Articular chondrocyte of knee joint (primary cell): ENCODE measurements at places on chromosomes 1 and 21. TPM values are rescaled to one million over a fixed set of nuclear protein-coding genes. Genes with fewer than 3 reads are reported as not detected.

COPA gene
- total RNA-seq: 268 and 285 TPM in 2 replicates

CD5L gene
- not detected in 2 replicates for total RNA-seq

CD1E gene
- not detected in 2 replicates for total RNA-seq

RGL1 gene
- total RNA-seq: 22.3 and 39.1 TPM in 2 replicates

C1orf87 gene
- 0.11 TPM in 1 of 2 replicates, not detected in the other for total RNA-seq

HES2 gene
- under 0.01 TPM in 1 of 2 replicates, not detected in the other for total RNA-seq

KLHDC9 gene
- 1.4 TPM in 2 replicates for total RNA-seq

KLHDC7A gene
- total RNA-seq: not detected in 2 replicates

SPRR2G gene
- not detected in 2 replicates for total RNA-seq

COL24A1 gene
- total RNA-seq: 1.3 and 2.9 TPM in 2 replicates

USP16 gene
- total RNA-seq: 53.2 and 54.2 TPM in 2 replicates

RGS21 gene
- total RNA-seq: not detected in 2 replicates
